HAP-1 (cell line): ENCODE measurements at places on chromosomes 3 and 15.

GRCh38 chr3:119311081-119311925 lies 17.1 kb downstream of the ARHGAP31 start:
- DNase-seq = no peak

DNA sequence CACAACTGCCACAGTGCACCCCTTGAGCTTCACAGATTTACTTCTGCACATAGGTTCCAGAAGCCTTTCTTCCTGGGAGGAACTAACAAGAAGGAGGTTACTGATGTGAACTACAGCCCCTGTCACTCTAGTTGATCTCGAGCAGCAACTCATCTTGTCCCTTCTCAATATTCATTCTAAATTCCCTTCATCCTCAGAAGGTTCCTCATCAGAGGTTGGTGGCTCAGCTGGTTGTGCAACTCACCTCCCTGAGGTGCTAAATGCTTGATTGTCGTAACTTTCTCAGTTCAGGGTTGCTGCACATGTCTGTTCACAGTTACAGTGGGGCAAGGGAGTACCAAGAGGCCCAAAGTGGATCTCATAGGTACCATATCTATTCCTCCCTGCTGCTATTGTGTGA lies 5.7 kb upstream of the A4GNT start:
- DNase-seq = no peak

DNA sequence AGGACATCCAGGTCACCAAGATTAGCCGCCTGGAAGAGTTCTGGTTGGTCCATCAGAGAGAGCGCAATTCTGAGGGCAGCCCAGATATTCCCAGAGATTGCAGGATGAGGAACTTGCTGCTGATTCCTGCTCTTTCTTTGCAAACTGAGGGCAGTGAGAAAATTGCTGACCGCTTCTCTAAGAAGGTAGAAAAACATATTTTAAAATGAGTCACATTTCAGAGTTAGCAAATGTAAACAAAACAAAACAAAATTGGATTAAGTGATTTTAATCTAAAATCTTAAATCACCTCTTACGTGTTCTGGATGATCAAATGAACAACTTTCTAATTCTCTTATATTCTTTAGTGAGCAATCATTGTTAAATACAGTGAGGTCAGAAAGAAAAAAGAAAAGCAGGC lies 149.0 kb downstream of the USP13 start:
- DNase-seq = no peak

DNA sequence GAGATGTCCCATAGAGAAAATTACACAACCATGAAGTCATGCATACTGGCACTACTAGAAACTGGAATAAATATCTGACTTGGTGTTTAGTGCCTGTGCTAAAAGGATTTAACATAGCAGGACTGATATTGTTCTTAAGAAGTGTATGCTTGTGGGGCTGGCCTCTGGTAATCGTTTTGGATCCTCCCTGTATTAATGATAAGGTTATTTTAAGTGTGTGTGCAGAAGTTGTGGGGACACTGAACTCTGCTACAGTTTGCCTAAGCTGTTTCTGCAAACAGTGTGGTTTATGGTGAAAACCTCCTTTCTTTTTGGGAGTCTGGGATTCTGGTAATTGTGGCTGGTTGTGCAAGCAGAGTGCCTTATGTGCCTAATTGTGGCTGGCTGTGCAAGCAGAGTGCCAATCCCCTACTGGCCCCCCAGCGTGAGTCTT lies 120.8 kb downstream of the CLASP2 start:
- DNase-seq = no peak

GRCh38 chr3:103968131-103968530 lies 1398.6 kb upstream of the ALCAM start:
- DNase-seq = no peak

DNA sequence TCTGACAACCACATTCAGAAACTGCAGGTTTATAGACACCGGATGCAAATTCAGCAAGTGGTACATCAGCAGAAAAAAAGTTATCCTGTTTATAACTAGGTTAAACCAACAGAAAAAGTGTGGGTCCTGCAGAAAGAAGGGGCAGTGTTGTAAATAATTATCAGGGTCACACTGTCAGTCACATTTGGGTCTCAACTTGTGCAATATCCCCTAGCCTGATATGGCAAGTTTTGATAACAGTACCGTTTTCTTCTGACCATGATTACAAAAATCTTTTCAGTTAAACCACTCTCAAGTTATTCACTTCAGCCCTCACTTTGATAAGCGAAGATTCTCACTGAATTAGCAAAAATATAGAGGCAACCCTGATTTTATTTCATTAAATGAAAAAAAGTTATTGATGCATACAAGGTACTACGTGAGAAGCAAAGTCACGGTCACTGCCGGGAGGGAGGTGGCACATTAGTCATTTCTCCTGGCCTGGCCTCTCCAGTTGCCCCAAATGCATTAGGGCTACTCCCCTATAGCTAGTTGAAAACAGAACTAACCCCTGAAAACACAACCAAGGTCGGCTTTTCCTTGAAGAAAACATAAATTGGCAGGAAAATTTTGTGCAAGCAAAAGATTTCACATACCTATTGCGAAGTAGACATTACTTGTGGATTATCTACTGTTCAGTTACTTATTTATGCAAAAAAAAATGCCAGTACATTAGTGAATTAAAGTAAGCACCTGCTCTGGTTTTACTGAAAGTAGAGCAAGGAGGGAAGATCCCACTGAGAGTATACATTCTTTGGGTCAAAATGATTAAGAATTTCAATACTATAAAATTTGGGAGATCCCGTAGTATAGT lies 28.6 kb downstream of the IL5RA start:
- DNase-seq = no peak
